ENCODE measurements at places on chromosomes 2 and 18.

DNA sequence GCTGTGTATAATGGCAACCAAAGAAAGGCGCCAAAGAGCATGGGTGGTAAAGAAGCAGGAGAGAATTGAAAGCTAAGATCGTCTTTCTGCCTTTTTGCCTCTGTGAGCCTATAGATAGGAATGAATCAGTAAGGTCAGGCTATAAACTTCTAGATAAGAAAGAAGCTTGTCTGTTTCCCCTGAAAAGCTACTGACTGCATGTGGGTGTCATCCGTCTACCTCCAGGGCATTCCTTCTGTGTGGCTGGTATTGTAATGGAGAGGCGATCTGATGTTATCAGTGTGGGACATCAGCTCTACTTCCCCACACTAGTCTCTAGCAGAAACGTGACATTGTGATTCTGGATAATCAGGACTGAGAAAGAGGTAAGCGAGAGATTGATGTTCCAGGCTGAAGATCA lies 63.4 kb upstream of the PLA2R1 start:
- no peak for DNase-seq

- DNase-seq, result no peak
These were observed 19.4 kb downstream of the DOK1 start for GRCh38 chr2:74573747-74574562.

DNA sequence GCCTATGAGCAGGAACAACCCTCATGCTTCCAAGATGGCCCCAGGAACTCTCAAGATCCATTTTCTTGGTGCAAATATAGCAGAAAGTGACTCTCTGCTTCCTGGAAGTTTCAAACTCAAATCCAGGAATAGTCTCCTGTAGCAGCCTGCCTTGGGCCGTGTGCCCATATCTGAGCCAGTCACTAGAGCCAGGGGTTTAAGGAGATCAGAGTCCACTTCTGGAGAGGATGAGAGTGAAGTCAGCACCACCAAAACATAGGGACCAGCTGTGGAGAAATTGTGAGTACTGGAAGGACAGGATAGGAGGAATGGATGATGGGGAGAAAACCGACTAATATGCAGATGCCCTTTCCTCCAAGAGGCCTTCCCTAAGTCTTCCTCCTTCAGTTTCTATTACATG lies 33.2 kb downstream of the PSD4 start:
- DNase-seq, result no peak

GRCh38 chr2:225031599-225031998 lies 10.7 kb downstream of the DOCK10 start:
- no peak for DNase-seq

GRCh38 chr2:173402405-173402974 lies 47.8 kb downstream of the CDCA7 start:
- DNase-seq, result peak; percentile 83

DNA sequence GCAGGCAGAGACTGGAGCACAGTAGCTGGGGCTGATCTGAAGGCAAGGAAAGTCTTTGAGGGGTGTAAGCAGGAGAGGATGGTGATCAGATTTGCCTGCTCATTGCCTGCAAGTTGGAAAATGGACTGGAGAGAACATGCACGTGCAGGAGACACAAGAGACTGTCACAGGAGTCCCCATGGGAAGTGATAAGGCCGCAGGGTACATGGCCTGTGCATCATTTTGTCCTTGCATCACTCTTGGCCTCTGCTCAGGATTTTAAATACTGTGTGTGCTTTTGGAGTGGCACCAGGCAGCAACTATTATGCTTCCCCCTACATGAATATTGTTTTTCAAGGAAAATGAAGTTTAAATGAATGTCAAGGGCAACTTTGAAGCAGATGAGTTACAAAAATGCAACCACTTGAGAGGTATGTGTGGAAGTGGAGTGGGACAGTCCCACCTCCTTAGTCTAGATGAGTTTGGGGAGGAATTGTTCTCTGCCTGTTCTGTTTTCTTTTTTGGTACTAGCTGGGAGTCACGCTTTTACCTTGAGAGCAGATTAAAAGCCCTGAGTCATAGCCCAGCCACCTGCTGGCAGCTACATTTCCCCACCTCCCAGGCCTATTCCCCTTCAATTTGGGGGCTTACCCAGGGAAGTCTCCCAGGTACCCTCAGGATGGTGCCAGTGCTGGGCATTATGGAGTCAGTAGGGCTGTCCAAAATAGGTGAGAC lies 19.3 kb downstream of the MAPK4 start:
- DNase-seq, result no peak

DNA sequence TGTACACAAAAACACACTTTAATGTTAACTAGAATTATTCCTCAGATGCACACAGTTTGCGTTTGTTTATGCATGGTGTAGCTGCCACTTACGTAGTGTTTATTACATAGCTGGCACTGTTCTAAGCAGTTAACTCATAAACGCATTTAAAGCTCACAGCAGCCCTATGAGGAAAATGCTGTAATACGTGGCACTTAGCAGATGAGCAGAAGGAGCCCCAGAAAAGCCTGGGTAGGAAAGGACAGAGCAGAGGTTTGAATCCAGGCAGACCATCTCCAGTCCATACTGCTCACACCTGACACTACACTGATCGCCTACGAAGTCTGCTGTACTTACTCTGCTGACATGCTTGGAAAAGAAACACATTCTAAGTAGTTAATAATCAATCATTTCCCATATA lies 66.6 kb downstream of the BCL2 start:
- no peak for DNase-seq

GRCh38 chr2:88811233-88811632 lies 119.8 kb downstream of the RPIA start:
- DNase-seq, result no peak

- DNase-seq, result no peak
These were observed 678.3 kb downstream of the BCL11A start for GRCh38 chr2:59874971-59875755.
